ENCODE measurements at places on chromosomes 3 and 15.
A peak's percentile ranks its signal among the peaks of the same experiment; 100 is the strongest.

GRCh38 chr3:192445770-192446644 lies 281.3 kb downstream of the FGF12 start:
- DNase-seq, result no peak

- no peak for DNase-seq
Measured at GRCh38 chr15:72562878-72563277, 88.7 kb downstream of the ARIH1 start.

DNA sequence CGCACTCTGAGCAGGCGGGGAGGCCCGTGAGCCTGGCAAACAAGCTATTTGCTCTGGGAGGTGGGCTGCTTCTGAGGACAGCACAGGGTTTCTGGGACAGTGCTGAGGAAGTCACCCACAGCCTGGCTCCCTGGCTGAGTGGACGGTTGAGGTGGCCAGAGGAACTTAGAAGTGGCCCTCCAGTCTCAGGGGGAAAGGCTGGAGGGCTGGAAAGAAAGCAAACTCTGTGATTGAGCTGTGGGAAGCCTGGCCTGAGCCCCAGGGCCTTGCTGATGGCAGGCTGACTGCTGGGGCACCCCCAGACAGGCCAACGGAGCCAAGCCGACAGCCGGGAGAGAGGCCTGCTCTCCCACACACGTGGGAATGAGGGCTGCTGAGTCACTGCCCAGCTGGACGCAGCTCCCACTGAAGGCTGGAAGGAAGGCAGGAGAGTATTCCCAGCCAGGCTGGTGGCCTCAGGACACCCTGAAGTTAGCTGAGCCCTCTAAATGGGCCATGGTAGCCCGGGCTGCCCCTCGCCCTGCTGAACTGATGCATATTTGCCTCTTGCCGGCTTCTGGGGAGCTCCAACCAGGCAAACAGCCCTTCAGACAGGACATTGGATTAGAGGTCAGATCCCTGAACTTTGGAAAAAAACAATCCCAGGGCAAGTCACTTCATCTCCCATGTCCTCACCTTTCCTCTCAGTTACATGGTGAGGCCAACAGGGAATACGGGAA lies 98.0 kb upstream of the TLE3 start:
- no peak for DNase-seq

GRCh38 chr3:128226795-128227395 lies 73.6 kb downstream of the EEFSEC start:
- DNase-seq, result no peak

GRCh38 chr3:158347966-158348365 lies 223.0 kb upstream of the MLF1 start:
- DNase-seq, result no peak

GRCh38 chr3:194194757-194195085 lies 58.8 kb downstream of the HES1 start:
- no peak for DNase-seq

GRCh38 chr3:32290619-32291018 lies 52.1 kb downstream of the CMTM8 start:
- no peak for DNase-seq

DNA sequence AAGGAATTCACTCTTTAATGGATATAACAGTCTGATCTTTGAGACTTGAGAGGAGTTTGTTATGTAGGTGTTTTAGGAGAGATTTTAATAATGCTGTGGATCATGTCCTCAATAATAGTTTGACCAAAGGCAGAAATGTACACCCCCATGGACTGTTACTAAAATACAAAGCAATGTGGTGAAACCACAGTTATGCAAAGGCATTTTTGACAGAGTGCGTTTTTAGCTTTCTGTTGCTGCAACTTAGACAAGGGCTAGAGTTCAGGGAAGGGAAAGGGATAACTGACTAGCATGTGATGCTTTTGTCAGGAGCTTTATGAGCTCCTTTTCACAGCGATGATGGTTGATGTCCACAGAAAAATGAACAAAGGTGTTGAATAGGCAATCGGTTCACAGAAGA lies 3.6 kb upstream of the STARD5 start:
- no peak for DNase-seq

GRCh38 chr3:115930168-115930567 lies 306.9 kb downstream of the GAP43 start:
- DNase-seq, result no peak

GRCh38 chr3:106183762-106184391 lies 315.1 kb upstream of the CBLB start:
- DNase-seq, result no peak

- DNase-seq, result no peak
Measured at GRCh38 chr3:51933471-51934138, 8.1 kb downstream of the RRP9 start.

- no peak for DNase-seq
Measured at GRCh38 chr15:100307241-100308212, 34.2 kb downstream of the ADAMTS17 start.

- DNase-seq, result no peak
Measured at GRCh38 chr3:39388741-39389248, 5.6 kb downstream of the SLC25A38 start.

- DNase-seq, result no peak
Measured at GRCh38 chr3:161602475-161602874, 105.9 kb downstream of the OTOL1 start.

GRCh38 chr3:133662278-133662651 lies 524 bp upstream of the TOPBP1 start:
- DNase-seq, result no peak

- DNase-seq, result no peak
Measured at GRCh38 chr3:197547306-197548011, 8.3 kb downstream of the BDH1 start.

DNA sequence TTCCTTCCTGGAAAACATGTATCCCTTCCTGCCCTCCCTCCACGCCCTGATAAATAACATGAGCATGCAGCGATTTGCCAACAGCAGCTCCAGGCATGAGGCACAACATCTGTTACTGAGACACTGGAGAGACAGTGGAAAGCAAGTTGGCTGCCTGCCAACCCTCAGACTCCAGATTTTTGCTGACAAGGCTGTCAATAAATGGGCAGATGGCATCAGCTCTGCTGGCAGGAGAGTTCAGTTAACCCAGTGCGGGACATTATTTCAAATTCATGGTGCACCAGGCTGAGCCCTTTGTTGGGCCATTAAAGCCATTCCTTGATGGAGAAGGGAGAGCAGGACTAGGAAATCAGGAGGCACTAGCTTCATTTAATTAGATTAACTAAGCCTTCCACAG lies 293.3 kb downstream of the MEX3B start:
- no peak for DNase-seq

DNA sequence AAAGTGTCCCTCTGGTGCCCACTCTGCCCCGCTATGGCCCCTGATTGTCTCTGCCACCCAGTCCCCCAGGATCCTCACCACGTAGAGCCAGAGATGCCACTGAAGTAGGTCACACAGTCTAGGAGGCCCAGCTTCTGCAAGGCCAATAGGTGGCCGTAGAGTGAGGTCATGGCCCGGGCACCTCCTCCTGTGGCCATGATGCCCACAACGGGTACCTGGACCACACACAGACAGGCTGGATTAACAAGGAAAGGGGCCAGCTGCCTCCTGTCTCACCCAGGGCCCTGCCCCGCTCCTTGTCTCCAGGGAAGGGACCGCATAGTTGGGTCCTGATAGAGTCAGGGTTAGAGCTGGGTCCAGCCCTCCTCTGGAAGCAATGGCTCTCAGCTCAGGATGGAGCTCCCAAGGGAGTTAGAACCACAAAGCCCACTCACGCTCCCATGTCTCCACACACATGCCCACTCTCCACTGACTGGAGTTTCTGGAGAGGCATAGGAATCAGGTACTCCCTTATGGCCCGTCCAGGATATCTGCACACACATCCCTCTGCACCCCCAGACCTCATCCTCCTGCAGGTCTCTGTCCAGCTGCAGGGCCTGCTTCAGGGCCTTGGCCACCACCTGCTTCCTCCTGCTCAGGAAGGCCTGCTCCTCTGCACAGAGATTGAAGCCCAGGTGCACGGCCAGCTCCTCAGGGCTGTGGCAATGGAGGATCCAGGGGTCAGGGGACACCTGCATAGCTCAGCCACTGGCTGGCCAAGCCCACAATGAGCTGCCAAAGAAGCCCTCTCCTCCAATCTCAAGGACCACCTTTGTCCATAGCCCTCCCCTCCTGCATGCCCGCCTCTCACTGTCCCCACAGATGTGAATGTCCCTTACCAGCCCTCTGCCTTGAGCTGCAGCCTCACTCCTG lies 13.2 kb downstream of the PLA2G4D start:
- no peak for DNase-seq

DNA sequence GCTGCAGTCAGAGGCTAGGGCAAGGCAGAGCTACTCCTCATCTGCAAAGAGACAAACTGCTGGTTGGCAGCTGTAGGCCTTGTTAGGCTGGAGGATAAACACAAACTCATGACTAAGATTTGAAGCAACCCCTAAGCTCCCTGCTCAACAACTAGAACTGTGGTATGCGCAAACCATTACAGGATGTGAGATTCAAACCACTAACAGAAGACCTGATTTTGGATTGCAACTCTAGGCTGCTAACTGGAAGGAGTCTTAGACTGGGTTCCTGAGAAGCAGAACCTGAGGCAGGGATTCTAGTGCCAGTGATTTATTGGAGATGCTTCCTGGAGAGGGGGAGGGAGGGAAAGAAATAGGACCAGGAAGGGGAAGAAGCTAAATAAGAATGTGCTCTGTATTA lies 22.5 kb downstream of the CCR4 start:
- no peak for DNase-seq

GRCh38 chr15:79916502-79917132 lies 19.8 kb upstream of the MTHFS start:
- DNase-seq, result no peak

DNA sequence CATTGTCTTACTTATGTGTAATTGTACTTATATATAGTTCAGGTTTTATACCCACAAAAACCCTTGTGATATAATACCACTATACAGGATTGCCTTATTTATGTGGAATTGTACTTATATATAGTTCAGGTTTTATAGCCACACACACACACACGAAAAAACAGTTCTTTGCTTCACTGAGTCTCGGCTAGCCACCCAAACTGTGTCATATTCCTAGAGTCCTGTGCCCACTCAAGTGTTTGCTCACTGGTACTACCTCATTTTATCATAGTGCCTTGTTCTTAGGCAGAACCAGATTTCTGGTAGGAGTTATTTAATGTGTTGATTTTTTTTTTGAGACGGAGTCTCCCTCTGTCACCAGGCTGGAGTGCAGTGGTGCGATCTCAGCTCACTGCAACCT lies 12.5 kb downstream of the RASA2 start:
- no peak for DNase-seq

DNA sequence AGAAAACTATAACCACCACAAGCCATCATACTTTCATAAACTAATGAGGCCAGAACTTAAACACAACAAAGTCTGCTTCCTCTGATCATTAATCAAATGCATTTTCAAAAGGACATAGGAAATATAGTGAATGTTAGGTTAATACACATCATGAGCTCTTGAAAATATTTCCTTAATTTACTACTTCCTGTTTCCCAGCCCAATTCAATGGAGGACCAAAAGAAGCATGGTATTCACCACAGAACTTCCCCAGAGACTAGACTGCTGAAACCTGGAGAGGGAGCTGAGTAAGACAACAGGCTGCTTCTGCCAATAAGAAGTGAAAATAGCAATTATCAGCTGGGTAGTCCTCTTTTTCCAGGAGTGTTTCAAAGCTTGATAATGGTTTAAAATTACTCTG lies 250.3 kb downstream of the ULK4 start:
- no peak for DNase-seq

GRCh38 chr3:68878322-68878721 lies 54.0 kb downstream of the TAFA4 start:
- DNase-seq, result no peak

GRCh38 chr3:143207338-143207961 lies 87.9 kb downstream of the CHST2 start:
- DNase-seq, result no peak

DNA sequence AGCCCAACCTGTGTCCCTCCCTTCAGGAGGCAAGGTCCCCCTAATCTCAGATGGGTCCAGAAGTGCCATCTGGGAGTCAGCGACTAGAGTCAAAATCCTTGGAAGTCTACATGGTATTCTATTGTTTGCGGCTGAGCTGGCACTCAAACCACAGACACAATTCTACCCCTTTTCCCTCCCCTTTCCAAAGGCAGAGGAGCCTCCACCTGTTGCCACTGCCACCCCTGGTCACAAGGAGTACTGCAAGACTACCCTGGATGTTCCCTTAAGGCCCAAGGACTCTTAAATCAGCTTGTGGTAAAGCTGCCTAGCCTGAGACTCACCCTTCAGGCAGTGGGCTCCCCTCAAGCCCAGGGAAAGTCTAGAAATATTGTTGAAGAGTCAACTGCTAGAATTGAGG lies 4.3 kb upstream of the OR5H6 start:
- DNase-seq, result no peak

DNA sequence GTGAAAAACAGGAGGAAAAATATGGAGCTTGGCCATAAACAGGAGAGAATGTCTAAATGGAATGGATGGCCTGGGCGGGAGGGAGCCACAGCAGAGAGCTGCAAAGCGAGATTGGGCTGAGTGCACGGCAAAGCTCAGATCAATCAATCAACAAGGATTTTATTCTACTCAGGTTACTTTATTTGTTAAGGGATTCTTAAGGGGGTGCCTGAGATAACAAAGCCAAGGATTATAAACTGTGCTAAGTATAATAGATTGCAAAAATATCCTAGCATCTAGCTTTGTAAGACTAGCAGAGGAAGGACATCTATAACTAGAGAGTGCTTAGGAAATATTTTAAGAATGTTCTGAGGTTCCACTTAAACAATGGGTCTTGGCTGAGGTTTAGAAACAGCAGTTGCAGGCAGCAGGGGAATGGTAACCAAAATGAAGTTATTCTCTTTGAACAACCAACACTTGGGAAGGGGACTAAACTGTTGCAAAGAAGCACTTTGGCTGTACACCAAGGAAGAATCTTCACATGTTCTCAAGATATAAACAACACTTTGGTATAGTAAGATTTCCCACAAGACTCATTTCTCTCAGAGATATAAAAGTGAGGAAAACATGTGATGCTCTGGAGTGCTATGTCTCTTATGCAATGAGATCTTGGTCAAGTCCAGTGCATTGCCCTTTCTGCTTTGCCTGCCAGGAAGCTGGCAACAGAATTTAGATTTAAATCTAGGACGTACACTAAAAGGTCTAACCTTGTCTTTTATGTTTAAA lies 35.5 kb downstream of the TMEM212 start:
- no peak for DNase-seq

- DNase-seq, result no peak
Measured at GRCh38 chr3:48426944-48427629, 2.8 kb downstream of the PLXNB1 start.

DNA sequence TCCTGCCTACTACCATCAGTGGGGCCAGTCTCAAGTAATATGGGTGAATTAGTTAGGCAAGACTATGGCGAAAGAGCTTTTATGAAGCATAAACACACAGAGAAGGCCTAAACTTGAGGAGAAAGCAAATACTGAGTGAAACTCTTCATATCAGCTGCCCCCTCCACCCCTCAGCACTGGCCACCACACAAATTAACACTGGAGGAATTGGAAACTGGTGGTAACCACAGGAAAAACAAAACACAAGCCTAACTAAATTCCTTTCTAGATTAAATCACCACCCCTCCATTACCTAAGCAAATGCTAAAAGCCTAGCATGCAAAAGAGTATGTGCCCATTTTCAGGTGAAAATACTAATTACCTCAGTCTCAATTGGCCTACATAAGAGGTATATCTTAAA lies 774.7 kb upstream of the NECTIN3 start:
- no peak for DNase-seq

- DNase-seq, result no peak
Measured at GRCh38 chr3:99330281-99330680, 308.1 kb upstream of the COL8A1 start.

GRCh38 chr15:72117486-72118016 lies 399 bp downstream of the MYO9A start:
- DNase-seq, result peak; percentile 34

- no peak for DNase-seq
Measured at GRCh38 chr15:31206386-31207181, 105.1 kb upstream of the TRPM1 start.

Data from activated CD4-positive, alpha-beta T cell treated with anti-CD3 and anti-CD28 coated beads, Interleukin-2, amount 50 U/mL, for 24 hours (primary cell).